ENCODE measurements at places on chromosomes 2 and 18.

DNA sequence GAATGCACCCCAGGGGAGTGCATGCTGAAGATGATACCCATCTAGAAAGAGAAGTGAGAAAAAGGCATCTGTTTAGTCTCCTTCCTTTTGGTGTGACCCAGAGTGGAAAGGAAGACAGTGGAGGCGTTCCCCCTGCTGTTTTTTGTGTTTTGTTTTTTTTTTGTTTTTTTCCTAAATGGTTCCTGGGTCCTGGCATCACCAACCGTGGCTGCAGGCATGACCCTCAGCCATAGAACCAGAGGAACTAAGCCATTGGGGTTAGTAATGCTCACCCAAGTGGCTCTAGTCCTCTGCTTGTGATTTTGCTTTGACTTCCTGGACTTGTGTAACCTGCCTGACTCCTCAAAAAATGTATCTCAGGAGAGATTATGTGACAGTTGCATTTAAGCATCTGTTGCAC is 451.3 kb downstream of the DCC start:
- DNase-seq: no peak

DNA sequence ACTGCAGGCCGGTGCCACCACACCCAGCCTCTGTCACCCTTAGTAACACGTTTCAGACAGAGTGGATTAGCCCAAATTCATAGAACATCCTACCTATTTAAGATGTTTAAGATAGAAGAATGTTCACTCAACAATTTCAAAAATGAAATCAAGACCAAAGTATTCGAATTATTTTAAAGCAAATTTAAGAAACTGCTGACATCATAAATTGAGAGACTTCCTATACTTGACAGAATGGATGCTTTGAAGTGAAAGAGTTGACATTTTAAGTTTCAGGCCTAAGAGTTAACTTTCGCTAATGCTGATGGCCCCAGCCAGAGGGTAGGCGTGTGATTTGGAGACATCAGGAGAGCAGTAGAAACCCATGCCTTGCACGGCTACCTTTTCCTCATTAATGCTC is 271.9 kb downstream of the SS18 start:
- DNase-seq: no peak

DNA sequence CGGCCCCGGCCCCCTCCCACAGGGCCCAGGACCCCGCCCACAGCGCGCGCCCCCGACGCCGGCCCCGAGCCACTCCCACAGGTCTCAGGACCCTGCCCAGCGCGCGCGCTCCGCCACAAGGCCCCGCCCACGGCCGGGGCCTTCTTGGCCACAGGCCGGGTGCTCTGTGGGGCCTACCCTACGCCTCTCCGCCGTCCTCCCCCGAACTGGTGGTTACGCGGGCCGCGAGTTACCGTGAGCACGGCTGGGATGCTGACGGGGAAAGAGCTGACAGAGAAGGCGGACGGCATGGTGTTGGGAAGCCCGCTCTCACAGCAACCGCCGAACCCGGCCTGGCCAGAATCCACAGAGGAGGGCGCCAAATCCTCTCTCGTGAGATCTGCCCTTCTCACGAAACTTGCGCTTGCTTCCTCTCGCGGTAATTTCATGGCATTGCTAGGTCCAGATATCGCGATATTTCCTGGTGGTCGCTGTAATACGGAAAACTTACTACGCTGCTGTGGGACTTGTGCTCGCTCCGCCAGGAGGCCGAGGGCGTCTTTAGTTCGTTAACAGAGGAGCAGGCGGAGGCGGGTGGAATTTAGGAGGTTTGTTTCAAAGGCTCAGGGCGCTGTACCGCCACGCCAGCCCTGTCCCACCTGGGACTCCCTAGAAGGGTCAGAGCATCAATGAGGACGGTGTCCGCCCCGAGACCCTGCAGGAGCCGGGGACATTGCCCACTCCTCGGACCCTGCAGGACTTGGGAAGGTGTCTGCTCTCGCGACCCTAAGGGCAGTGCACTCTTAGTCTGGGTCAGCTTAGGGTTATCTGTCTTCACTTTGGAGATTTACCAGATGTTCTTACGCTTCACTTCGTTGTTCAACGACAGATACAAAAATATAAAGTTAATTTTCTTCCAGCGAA is at the start of gene TMEM18:
Gene TMEM18 (minus strand): TSS at position 351 of the 903 bp plus-strand sequence. CDS start 61 bp downstream, at position 290.
- DNase-seq: peak; percentile 72

GRCh38 chr18:62458346-62458745 is 64.5 kb upstream of the ZCCHC2 start:
- no peak for DNase-seq
